Activated CD4-positive, alpha-beta T cell treated with anti-CD3 and anti-CD28 coated beads, Interleukin-2, amount 10 ng/mL, durations not matched to agents 24 days and 14 days (primary cell): ENCODE measurements at places on chromosomes 4 and X. TPM values are rescaled to one million over a fixed set of nuclear protein-coding genes. Genes with fewer than 3 reads are reported as not detected.

Gene PALLD
- 34.3 and 37.9 TPM in 2 replicates for total RNA-seq

Gene GRK4
- total RNA-seq = 4.6 and 5.3 TPM in 2 replicates

Gene ARHGAP36
- not detected in 2 replicates for total RNA-seq

Gene PPEF1
- total RNA-seq = not detected in 2 replicates

Gene LRIT3
- 0.09 TPM in 1 of 2 replicates, not detected in the other for total RNA-seq

Gene TBX22
- not detected in 2 replicates for total RNA-seq

Gene TBC1D9
- not detected in 2 replicates for total RNA-seq

Gene RASL11B
- total RNA-seq = 2.0 and 2.2 TPM in 2 replicates

Gene SPANXB1
- not detected in 2 replicates for total RNA-seq

Gene SHOX
- not detected in 2 replicates for total RNA-seq

Gene PFKFB1
- 0.47 and 0.58 TPM in 2 replicates for total RNA-seq

Gene GAK
- 131 and 147 TPM in 2 replicates for total RNA-seq

Gene DDIT4L
- total RNA-seq = 0.56 and 0.76 TPM in 2 replicates

Gene MAGEA2B
- total RNA-seq = not detected in 2 replicates

Gene PDGFC
- not detected in 2 replicates for total RNA-seq

Gene LAS1L
- total RNA-seq = 61.0 and 64.0 TPM in 2 replicates

Gene TMEM144
- not detected in 2 replicates for total RNA-seq

Gene KLHL4
- not detected in 2 replicates for total RNA-seq

Gene RRH
- total RNA-seq = not detected in 2 replicates

Gene GAGE12F
- total RNA-seq = not detected in 2 replicates

Gene IDUA
- 30.4 and 31.2 TPM in 2 replicates for total RNA-seq

Gene PPA2
- 65.2 and 69.3 TPM in 2 replicates for total RNA-seq

Gene EMD
- total RNA-seq = 91.7 and 92.8 TPM in 2 replicates

Gene SLC2A9
- total RNA-seq = 1.6 and 2.4 TPM in 2 replicates

Gene GAGE13
- not detected in 2 replicates for total RNA-seq

Gene CT45A5
- not detected in 2 replicates for total RNA-seq

Gene RAB39B
- 9.5 and 9.9 TPM in 2 replicates for total RNA-seq

Gene MBNL3
- 12.2 and 15.4 TPM in 2 replicates for total RNA-seq

Gene NKX6-1
- not detected in 2 replicates for total RNA-seq

Gene RASSF6
- not detected in 2 replicates for total RNA-seq

Gene TMEM150C
- not detected in 2 replicates for total RNA-seq

Gene TEX13B
- total RNA-seq = not detected in 2 replicates
